CD8-positive, alpha-beta memory T cell (primary cell): ENCODE measurements at places on chromosomes 4 and X.

DNA sequence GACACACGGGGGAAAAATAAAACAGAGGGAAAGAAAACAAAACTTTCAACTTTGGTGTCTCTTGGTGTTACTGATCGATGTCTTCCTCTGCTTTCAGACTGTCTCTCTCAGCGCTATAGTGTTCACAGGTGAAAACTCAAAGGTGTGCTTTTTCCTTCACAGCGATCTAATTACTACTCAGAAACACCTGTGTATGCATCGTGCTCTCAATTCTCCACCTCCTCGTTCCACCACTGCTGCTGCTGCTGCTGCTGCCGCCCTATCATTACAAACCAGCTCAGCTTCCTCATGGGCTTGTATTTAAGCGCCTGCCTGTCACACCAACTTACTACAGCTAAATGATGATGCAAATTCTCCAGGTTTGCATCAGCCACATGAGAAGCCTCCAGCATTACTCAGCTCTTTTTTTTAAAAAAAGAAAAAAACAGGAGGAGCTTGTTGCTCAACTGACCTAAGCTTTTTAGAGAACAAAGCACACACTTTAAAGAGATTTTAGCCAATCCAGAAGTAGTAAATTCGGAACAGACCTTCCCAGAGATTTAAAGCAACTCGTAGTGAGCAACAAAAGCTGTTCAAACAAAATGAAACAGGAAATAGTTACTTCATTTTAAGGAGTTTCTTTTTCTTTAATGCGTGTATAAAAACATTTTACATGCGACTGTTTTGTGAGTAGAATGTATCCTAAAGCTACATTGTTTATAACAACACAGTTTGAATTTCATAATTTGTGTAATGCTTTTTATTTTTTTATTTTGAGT, at the start of gene SLC7A11:
Gene SLC7A11, minus strand, starts transcription at position 274 of the 758 bp plus-strand sequence. CDS start 280 bp downstream, outside the sequence.
- no peak for DNase-seq

- DNase-seq: no peak
Observed at GRCh38 chr4:186248643-186249042, 17.3 kb upstream of the F11 start.

DNA sequence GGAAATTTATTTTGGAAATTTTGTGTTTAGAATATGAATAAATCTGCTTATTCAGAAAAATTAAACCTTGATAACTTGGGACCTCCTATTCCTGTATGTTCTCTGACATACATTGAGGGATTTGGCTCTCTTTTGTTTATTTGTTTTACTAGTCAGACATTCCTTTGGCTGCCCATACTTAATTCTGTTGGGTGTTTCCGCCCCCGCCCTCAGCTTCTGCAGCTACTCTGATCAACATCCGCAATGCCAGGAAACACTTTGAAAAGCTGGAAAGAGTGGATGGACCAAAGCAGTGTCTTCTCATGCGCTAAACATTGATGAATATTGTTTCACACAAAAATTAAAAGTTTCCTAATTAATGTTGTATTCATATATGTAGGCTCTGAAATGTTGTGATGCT, 40.5 kb downstream of the RRAGB start:
- DNase-seq: no peak

DNA sequence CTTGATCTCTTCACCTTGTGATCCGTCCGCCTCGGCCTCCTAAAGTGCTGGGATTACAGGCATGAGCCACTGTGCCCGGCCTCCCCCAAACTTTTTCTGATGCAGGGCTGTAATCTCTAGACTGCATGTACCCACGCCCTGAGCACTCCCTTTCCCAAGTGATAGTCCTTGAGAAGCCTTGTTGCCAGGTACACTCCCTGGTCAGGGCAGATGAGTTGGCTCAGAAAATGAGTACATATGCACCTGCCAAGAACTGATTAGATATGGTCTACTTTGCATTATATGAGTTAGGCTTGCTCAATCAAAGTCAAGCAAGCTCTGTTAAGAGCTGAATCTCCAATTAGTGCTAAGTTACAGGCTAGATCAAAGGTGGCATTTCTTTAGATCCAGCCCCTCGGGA, 20.3 kb downstream of the APOO start:
- no peak for DNase-seq

- DNase-seq: no peak
Observed at GRCh38 chrX:34624416-34624815, 32.7 kb downstream of the TMEM47 start.

GRCh38 chrX:40459571-40460158, 121.1 kb upstream of the ATP6AP2 start:
- no peak for DNase-seq

DNA sequence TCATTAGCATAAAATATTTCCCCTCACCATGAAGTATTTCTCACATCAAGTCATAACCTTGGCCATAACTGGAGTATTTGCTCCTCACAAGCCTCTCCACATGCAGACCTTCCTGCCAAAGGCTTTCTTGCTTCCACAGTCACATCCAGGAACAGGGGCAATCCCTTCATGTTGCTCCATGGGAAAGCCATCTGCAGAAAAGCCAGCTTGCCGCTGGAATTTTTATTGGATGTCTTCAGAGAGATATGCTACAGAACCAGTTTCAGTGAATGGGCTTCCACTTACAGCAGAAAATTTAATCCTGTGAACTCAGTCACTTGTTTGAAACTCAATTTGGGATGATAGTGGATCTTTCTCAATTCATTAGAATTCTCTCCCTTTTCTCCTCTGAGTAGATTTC, 3.2 kb upstream of the CDKN2AIP start:
- DNase-seq: no peak

GRCh38 chrX:131675596-131676194, 131.8 kb downstream of the OR13H1 start:
- no peak for DNase-seq

DNA sequence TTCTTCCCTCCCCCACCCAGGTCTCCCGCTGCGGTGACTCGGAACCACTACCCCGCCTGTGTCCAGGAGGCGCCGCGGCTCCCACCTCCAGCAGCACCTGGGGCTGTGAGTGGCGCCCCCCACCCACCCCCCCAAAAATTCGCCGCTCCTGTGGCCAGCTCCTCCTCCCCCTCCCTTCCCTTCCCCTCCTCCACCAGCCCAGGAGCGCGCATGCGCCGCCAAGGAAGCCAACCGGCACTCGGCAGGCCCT, 278 bp downstream of the CLOCK start:
- peak; percentile 59 for DNase-seq

DNA sequence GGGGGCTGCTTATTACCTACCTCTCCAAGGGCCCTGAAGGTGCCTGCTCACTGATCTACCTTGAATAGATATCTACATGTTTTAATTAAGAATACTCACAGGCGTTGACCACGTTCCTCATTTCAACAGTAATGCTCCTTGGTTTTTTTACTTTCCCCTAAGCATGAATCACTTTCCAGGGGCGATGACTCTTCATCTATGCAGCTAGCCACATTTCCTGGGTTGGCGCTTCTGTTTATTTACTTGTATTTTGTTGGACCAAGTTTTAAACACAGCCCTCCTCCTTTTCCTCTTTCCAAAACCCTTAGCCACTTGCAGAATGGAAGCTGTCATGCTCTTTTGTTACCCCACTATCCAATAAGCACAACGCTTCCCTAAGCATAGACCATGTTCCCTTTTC, 50.8 kb downstream of the CBLL2 start:
- no peak for DNase-seq
